Activated CD4-positive, alpha-beta memory T cell treated with anti-CD3 and anti-CD28 coated beads, Interleukin-2, amount 10 ng/mL, durations not matched to agents 7 days and 5 days (primary cell): ENCODE measurements at places on chromosomes 7 and 10. TPM values are rescaled to one million over a fixed set of nuclear protein-coding genes. Genes with fewer than 3 reads are reported as not detected.
A peak's percentile ranks its signal among the peaks of the same experiment; 100 is the strongest.

GRCh38 chr10:132443605-132443982, 46.6 kb downstream of the PWWP2B start:
- DNase-seq: peak; percentile 61

- DNase-seq: no peak
Observed at GRCh38 chr10:50990568-50991455, 83.5 kb upstream of the PRKG1 start.

GRCh38 chr10:60747817-60748469, 30.3 kb upstream of the CDK1 start:
- DNase-seq: no peak

- DNase-seq: no peak
Observed at GRCh38 chr10:63241841-63242281, 108.7 kb downstream of the NRBF2 start.

GRCh38 chr7:6536262-6537260, 14.7 kb downstream of the GRID2IP start:
- DNase-seq: no peak

DNA sequence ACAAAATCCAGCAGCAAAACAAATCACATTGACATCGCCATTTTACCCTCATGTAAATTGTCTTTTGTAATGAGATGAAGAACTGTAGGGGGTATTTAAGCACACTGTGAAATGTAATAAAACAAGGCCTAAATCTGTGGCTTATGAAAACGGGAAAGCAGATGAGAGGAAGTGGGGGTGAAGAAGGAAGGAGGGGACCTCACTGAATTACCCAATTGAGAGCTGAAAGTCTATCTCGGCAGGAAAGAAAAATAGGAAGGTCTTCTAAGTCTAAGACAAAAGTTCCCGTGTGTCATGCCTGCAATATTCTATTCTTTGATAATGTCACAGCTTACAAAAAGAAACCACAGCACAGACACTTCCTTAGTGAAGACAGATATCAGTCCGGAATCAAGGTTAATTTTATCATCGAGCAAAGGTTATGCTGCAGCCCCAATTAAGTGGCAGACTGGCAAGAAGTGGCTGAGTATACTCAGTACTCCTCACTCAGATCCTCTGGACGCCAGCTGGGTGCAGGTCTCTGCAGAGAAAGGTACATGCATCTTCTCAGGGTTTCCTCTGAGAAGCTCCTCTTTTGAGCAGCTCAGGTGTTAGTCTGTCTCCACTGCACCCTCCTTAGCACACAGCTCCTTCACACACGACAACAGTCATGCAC, 239.7 kb downstream of the FANK1 start:
- no peak for DNase-seq

GRCh38 chr10:66365686-66366085, 560.1 kb upstream of the LRRTM3 start:
- DNase-seq: no peak

The GIMAP7 gene
- total RNA-seq: 171 TPM

The SPDYE1 gene
- not detected for total RNA-seq

The HECW1 gene
- not detected for total RNA-seq

The UNCX gene
- total RNA-seq: not detected

The TMEM273 gene
- total RNA-seq: 100 TPM

The FZD8 gene
- 0.95 TPM for total RNA-seq

The SDK1 gene
- total RNA-seq: 0.03 TPM
